ENCODE measurements at places on chromosomes 1 and 21.

DNA sequence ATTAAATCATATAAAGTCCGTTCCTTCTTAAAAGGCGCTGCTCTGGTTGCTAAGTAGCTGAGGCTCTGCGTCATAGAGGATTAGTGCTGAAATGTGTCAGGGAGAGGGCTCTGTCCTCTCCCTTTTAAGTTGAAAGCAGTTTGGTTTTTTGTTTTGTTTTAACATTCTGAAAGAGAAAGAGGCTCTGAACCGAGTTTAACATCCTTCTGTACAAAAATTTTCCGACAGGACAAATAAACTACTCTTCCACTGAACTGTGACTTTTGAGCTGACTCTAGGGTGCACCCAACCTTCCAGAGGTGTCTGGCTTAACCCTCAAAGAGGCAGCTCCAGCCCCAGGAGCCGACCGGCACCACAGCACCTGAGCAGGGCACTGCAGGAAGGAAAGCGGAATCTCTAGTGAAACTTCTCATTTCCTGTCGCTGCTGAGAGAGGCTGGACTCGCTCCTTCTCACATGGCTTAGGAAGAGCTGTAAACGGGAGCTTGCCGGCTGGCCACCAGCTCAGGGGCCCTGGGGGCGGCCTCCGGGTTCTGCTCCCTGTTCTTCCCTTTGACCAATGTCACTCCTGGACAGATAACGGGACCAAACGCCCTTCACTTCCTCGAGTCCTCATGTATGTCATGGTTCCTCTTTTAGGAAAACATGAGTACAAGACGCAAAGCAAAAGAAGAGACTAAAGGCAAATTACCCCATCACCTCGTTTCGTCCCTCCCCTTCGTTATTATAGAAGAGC is 1.2 kb downstream of the VAV3 start:
- DNase-seq = peak; percentile 62

DNA sequence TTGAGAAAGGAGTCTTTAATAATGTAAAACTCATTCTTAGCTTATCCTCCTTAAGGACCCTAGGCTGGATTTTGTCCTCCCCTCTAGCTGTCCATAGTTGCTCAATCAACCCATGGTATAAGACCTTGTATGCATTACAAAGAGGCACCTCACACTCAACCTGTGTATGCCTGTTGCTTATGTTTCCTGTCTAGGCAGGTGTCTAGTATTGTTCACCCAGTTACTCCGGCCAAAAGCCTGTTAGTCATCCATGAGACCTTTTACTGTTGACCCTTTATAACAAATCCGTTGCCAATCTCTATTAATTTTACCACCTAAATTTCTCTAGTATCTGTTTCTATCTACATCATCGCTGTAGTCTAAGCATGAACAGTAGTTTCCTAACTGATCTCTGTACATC is 3.7 kb downstream of the LYPLAL1 start:
- no peak for DNase-seq

GRCh38 chr1:168553680-168554553 is 10.1 kb upstream of the XCL2 start:
- DNase-seq = no peak

GRCh38 chr1:41149570-41149969 is 92.5 kb downstream of the SCMH1 start:
- DNase-seq = no peak

DNA sequence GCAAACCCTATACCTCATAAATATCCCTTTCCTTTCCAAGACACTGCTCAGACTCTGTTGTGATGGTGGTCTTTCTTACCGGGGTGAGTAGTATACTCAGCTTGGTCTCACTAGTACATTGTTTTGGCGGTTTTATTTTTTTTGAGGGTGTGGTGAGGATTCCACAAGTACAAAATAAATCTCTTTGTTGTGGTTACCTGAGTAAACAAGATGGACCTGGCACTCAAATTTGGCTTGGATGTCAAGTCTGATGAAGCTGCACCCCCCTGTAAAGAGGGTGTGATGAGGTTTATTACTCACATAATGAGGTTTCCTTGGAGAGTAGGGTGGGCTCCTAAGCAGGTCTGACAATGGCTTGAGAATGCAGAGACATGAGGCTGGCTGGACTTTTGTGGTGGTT is 68.2 kb upstream of the KCNJ6 start:
- no peak for DNase-seq

DNA sequence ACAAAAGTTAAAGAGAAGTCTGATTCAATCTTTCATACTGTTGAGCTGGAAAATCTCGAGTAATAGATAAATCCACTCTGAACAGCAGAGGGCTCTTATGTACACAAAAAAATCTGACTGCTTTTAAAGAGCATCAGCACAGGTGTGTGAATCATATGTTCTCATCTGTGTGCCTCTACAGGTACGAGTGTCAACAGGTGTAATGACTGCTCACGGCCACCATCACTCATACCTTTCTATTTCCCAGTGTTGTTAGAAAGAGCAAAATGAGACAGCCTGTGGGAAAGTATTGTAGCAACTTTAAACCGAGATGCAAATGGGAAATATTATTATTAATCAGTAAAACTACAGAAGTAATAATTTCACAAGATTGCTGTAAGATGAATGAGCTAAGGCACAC is 49.0 kb upstream of the SCAF4 start:
- no peak for DNase-seq

DNA sequence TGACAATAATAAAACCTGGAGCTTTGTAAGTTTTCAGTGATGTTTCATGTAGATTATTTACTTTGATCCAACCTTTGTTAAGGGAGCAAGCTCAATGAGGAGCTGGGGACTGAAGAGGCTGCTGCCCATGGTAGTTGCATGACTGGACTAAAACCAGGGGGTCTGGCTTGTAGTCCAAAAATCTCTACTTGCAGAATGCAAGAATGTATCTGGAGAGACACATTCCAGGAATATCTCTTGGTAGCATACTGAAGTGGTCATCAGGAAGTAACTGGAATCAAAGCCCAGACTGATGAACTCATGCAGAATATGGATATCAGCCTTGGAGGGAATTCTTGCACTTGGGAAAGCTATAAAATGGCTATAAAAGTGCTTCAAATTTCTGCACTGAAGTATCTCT is 5.8 kb upstream of the KIAA0040 start:
- DNase-seq = no peak

GRCh38 chr1:24562625-24563024 is 6.7 kb downstream of the NCMAP start:
- no peak for DNase-seq

DNA sequence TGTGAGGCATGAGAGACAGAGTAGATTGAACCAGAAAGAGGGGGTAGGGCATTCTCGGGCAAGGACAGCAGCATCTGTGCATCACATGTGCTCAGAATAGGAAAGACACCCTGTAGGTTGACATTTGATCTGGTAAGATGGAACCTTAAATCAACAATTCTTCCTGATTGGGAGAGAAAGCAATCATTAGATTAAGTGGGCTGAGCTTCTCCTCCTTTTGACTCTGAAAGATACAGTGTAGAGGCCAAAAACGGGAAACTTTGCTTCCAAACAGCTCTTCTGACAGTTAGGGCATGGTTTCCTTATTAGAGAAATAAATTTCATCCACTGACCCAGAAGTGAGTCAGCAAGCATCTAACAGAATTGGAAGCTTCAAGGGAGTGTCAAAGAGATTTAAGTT is 9.7 kb downstream of the KIF14 start:
- no peak for DNase-seq

- no peak for DNase-seq
Measured at GRCh38 chr1:61082311-61083012, at the start of gene NFIA. Gene NFIA, plus strand, starts transcription at chr1:61082561.

DNA sequence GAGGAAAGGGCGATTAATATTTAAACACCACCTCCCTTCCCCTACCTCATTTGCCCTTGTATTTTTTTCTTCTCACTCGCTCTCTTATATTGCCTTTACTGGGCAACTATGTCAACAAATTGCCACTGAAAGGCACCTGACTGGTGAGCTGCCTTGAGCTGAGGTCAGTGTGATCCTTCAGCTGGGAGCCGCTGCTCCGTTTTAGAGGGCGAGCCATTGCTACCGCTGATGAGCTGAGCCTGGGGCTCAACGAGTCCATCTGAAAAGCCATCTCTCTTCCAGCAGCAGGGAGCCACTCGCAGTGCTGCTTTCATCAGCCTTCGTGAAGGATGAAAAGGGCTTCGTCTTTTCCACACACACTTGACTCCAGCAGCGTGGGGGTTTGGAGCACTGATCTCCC is 108.0 kb upstream of the KIF26B start:
- DNase-seq = no peak

DNA sequence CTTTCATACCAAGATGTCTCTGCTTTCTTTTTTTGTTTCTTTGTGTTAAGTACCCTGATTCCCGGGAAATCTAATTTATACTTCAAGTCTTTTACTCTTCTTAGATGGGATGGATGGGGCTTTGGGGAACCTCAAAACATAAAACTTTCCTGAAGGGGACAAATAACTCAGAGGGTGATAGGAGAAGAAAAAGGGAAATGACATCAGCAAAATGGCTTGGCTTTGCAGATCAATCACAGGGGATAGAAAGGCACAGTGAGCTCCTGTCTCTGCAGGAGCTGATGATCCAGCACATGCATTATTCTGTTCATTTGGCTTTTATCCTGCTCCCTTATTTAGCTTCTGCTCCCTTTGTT is 1.4 kb upstream of the CA14 start:
- no peak for DNase-seq

DNA sequence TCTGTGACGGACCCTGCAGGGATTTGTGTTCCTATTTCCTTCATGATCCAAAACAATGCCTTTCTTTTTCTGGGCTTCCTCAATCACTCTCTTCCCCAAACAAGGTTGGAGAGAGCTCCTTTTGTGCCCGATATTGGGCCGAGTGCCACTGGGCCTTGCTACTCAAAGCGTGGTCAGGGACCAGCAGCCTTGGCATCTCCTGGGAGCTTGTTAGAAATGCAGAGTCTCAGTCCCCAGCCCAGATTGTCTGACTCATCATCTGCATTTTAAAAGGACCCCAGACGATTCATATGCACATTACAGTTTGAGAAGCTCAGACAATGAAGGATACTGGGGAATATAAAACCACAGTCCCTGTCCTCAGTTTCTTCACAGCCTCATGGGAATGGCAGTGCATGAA is 19.9 kb downstream of the ADORA1 start:
- DNase-seq = no peak

DNA sequence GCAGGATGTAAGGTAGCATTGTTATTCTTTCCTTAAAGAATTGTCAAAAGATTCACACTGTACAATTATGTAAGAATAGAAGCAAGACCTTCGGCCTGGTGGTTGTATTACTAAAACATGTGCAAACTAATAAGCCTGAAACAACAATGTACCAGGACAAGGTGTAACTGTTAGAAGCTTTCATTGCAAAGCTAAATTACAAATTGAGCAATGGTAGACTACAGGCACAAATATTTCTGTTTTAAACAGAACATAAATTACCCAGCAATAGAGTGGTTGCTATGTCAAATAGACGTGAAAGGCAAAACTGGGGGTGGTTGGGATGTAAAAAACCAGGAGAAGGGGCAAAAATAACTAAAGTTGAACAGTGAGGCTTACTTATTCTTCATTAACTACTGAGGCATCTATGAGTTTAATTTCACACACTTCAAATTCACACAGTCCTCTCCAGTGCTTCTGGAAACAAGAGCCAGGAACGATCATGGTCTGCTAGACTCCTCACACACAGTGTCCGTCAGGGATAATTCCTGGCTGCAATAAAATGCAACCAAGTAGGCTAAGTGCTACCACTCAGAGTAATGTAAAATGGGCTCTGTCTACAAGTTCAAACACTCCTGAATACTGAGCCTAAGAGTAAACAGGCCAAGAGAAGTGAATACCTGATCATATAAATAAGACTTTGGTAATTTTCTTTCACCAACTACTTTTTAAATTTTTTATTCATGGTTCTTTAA is 39.3 kb upstream of the C1orf198 start:
- DNase-seq = no peak

- no peak for DNase-seq
Measured at GRCh38 chr1:58983633-58984245, 199.9 kb upstream of the JUN start.

- DNase-seq = no peak
Measured at GRCh38 chr1:186291271-186291670, 83.8 kb downstream of the TPR start.

- DNase-seq = no peak
Measured at GRCh38 chr21:17438635-17439034, 74.2 kb upstream of the CXADR start.

DNA sequence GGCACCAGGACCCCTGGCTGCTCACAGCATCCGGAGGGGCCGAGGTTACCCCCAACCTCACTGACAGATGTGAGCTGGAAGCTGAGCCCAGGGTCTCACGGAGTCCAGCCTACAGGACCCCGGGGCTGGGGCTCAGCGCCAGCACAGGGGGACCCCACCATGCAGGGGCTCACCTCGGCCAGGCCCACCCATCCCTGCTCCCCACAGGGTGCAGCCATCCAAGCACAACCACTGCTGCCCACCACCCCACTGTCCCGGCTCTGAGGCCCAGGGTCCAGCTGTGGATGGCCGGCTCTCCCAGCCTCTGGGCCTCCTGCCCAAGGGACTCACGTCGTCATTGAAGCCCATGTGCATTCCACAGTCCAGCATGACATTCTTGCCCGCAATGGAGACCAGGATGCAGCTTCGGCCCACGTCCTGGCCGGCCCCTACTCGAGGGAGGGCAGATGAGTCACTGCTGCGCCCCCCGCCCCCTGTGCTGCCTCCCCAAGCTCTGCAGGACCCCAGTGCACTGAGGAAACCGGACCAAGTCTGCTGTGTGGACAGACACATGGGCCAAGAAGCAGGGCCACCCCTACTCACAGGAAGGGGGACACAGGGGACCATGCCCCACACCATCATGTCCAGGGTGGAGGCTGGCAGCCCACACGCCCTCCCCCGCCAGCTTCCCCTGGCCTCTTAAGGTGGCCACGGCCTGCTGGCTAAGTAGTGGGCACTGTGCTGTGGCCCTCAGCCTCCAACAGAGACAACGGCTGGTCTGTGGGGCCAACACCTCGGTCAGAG is 3.6 kb downstream of the INTS11 start:
- no peak for DNase-seq

DNA sequence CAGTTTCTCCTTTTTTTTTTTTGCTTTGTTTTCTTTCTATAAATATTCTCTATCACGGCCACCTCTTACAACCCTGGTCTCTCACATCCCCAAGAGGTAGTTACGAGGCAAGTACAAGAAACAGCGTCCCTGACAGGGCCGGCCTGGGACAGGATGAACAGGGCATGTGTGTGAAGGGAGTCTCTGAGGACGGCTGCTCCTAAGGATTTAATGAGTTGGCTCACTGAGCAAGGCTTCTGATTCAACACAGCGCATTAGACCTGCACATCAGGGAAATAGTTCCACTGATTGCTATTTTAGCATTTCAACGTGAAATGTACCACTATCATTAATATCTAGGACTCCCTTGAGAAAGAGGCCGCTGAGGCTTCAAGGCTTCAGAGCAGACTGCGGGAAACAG is 54.0 kb downstream of the NTPCR start:
- DNase-seq = no peak

Measured in GM12864 (cell line).